ENCODE measurements at places on chromosomes 2 and 18.

DNA sequence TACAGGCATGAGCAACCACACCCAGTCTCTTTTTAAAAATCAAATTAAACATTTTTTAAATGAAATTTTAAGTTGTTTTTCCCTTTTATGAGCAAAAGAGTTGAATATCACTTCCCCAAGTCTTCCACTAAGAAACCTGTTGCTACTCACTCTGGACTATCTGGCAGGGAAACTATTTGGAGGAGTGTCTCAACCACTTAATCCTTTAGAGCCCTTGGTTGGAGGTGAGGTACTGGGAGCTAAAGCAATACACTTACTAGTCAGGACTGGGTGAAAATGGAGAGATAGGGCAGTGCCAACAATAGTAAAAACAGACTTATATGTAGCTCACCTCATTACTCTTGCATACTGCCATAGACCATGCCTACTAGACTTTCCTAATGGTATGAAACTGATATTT lies 135.5 kb downstream of the RND3 start:
- DNase-seq: no peak

DNA sequence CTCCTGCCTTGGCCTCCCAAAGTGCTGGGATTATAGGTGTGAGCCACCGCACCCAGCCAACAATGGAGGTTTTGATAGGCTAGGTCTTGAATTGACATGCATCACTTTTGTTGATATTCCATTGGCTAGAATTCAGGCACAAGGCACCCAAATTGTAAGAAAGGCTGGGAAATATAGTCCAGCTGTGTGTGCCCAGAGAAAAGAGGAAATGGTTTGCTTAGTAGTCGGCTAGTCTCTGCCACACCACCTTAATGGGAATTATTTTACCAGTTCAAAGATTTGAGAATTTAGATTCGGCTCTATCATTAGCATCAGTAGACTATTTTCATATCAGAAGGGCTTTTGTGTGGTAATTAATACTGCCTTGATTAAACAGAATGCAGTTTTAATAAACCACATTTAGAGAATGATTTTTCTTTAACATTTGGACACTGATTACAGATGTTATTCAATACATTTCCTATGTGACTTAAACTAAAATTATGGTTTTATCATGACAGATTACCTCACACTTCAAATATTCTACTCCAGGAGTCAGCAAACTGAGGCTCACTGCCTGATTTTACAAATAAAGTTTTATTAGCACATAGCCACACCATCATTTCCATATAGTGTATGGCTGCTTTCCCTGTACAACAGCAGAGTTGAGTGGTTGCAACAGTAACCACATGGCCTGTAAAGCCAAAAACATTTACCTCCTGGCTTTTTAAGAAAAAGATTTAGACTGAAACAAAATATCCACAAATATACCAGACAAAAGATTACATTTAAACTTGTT lies 27.4 kb downstream of the DBI start:
- DNase-seq: no peak

DNA sequence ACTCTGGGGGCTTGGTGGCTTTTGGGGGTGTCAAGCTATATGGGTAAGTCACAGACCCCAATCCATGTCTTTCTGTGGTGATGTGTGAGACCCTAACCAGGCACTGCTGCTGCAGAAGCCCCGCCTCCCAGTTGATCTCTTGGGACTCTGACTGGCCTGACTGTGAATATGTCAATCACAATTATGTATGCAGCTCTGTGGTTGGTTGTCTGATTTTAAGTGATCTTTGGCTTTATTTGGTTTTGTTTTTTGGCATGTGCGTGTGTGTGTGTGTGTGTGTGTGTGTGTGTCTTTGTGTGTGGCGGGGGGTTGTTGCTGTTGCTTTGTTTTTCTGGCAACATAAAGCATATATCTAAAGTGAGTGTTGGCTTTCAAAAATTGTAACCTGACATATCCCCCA lies 78.5 kb upstream of the GLS start:
- no peak for DNase-seq

DNA sequence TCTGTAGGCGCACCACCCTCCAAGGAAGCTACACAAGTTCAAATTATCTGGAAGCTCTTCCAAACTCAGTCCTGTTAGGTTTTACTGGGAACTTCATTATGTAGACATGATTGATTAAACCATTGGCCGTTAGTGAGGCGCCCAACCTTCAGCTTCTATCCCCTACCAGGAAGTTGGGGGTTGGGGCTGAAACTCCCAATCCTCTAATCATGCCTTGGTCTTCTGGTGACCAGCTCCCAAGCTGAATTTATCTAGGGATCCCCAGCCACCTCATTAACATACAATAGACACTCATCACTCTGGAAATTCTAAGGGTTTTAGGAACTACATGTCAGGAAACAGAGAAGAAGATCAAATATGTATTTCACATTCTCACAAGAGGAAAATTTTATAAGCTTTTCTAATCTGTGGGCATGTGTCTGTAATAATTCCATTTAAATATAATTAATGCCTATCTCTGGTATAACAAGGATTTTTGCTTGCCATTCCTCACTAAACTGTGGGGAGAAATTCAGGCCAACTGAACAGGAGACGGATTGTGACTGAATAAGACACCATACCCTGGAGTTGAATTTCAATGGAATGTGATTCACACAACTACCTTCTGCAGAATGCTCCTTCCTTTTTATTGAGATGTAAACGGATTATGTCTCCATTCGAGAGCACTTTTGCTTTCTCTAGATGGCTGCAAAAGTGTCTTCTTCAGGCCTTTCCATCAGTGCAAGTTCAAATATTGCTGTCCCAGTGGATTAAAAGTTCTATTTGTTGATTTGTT lies 328.6 kb downstream of the LRRTM1 start:
- no peak for DNase-seq

DNA sequence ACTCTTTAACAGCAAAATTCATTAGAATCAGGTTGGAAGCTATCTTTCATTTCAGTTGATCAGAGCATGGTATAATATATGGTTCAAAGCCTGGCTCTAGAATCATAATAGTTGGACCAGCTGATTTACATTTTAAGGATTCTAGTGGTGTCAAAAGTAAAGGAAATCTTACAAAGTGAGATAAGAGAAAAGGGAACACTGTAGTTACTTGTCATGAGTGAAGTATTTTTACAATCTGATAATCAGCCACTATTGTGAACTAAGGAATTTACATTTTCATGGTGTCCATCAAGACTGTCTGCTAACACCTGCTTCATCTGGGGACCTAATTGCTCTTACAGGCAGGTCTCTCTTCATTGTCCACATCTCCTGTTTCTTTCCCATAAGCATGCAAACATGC lies 161.1 kb downstream of the SLC39A10 start:
- DNase-seq: no peak

- no peak for DNase-seq
These were observed 201.4 kb upstream of the SIX2 start for GRCh38 chr2:45210462-45211195.
